ENCODE measurements at places on chromosomes 6 and 20. TPM values are rescaled to one million over a fixed set of nuclear protein-coding genes. Genes with fewer than 3 reads are reported as not detected.

GRCh38 chr6:18893540-18894269 is 506.6 kb downstream of the RNF144B start:
- DNase-seq: no peak

DNA sequence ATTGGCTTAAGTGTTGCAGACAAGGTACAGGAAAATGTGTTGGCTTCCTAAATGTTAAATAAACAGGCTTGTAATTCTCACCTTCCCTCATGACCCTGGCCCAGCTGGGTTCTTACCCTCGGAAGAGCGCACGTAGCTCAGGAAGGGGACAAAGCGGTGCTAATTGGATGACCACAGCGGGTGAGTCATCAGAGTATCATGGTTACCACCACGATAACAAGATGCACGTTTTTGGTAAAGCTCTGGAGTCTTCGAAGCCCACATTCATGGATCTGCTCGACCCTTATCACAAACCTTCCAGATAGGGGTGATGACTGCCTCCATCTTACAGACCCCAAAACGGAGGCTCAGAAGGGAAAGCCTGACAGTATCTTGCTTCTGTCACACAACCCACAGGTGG is 32.8 kb downstream of the APCDD1L start:
- DNase-seq: peak; percentile 93

DNA sequence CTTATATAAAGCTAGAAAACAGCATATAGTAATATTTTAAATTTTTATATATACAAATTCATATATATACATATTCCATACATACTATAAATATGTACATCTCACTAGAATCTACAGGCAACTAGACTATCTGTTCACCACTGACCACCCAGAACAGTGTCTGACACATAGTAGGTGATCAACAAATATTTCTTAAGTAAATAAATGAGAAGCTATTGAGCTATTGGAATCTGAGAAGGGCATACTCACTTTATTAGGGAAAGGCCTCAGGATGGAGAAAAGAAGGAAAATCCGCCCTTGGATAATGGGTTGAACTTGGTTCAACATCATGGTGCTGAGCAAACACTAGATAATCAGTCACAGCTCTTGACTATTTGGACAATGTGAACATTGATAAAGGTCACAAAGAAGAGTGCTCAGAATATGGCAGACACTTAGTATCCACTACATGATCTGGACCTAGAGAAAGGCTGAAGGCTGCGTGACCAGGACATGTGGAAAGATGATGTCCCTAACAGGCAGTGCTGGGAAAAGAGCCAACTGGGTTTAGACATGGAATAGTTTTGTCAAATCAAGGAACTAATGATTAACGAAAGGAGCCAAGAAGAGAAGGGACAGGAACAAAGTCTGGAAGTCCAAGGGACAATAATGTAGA is 186.1 kb downstream of the TASP1 start:
- no peak for DNase-seq

- DNase-seq: peak; percentile 54
These were observed 74.3 kb downstream of the ANKRD60 start for GRCh38 chr20:58154113-58154512.

GRCh38 chr6:129599467-129599866 is 110.5 kb downstream of the ARHGAP18 start:
- no peak for DNase-seq

GRCh38 chr6:33723371-33724085 is 12.0 kb upstream of the UQCC2 start:
- no peak for DNase-seq

DNA sequence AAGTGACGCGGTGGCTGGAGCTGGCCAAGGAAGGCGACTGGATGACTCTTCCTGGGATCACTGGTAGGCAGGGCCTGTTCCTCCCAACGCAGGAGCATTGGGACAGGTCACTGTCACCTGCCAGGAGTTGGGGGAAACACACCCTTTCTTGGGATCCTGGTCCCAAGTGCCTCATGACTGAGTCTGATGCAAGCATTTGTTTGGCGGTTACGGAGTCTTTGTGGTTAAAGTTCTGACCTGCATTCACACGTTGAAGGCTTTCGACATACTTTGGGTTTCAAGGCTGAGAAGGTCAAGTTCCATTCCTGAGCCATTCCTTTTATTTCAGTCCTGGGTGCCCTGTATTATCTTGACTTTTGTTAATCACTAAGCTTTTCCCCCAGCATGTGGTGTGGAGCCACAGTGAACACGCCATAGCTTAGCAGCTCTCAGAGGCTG is 6.0 kb downstream of the PNLDC1 start:
- DNase-seq: no peak

GRCh38 chr6:124947971-124948451 is 14.2 kb upstream of the RNF217 start:
- DNase-seq: no peak

DNA sequence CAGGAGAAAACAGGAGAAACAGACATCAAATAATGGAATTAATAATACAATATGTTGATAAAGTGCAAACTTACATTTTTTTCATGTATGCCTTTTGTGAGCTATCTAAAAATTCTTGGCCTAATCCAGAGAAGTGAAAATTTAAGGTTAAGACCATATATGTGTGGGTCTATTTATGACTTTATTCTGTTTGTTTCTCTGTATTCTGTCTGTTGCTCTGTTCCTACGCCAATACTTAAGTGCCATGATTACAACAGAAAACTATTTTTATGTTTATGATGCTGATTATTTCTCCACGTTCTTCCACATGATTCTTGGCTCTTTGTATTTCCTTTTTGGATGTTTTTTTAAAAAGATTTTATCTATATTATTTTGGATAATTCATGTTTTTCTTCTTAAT is 109.6 kb upstream of the MAP3K4 start:
- no peak for DNase-seq

DNA sequence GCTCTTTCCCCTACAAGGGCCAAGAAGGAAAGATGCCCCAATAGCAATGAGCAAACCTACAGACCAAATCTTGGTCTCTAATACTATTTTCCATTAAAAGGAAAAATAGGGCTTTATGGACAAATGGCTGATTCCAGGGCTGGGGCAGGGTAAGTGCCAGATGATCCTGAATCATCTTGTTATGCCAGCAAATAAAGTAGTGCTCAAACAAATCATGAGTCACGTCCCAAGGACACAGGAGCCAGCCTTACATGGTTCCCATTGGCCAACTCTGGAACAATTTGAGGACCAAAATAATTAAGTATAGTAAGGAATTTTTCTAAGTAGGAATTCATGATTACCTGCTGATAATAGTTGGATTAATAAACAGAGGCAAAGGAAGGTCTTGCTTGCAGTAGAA is 53.2 kb upstream of the NKX2-4 start:
- DNase-seq: peak; percentile 29

GRCh38 chr6:111926731-111927302 is 53.6 kb upstream of the FYN start:
- DNase-seq: no peak

GRCh38 chr6:149978610-149979009 is 14.9 kb downstream of the ULBP1 start:
- DNase-seq: no peak

DNA sequence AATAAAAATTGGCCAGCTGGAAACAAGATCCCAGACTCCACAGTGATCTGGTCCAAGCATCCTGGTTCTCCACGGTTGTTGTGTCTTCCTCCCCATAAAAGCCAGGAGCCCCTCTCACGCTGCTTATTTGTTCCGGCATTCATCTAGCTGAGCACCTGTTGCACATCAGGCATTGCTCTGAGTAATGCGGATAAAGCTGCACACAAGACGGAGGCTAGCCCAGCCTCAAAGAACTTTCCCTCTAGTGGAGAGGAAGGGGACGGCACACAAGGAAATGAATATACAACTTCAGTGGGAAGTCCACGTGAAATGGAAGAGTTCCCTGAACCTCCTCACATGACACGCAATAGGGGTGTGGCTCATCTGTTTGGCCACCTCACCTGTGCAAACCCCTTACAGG is 30.3 kb upstream of the NXT1 start:
- peak; percentile 56 for DNase-seq

- no peak for DNase-seq
These were observed 33.2 kb downstream of the PLEKHG1 start for GRCh38 chr6:150632785-150633485.

DNA sequence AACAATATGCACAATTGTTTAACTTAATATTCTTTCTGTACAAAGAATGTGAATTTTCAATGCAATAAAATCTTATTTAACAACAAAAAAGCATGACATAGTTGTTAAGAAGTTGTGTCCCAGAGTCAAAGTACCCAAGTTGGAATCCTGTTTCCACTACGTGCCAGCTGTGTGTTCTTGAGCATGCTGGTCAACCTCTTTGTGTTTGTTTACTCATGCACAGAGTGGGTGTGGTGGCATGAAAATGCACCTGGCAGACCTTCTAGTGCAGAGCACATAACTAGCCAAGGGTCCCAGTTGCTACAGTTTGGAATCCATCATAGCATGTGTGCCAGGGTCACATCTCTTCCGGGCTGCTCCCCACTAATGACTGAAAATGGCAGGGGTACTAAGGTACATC is 24.7 kb upstream of the MOCS1 start:
- no peak for DNase-seq

GRCh38 chr6:11297376-11297729 is 64.9 kb upstream of the NEDD9 start:
- no peak for DNase-seq

- DNase-seq: no peak
These were observed 44.5 kb downstream of the ARID1B start for GRCh38 chr6:156821707-156822106.

DNA sequence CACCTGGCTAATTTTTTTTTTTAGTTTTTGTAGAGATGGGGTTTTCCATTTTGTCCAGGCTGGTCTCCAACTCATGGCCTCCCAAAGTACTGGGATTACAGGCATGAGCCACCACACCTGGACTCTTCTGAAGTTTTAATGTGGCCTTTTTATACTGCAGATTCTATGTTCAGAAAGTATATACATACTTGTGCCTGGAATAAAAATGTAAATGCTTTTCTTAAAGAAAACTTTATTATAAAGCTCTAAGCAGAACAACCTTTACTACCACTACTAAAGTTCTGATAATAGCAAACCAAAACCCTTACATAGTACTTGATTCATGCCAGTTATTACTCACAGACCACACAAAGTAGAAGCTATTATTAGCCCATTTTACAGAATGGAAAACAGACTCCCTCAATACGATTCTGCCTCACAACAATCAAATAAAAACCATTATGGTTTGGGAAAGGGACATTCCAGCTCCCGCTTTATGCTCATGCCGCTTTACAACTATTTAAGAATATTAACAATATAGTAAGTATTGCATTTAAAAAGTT is 5.3 kb downstream of the PHIP start:
- DNase-seq: no peak

DNA sequence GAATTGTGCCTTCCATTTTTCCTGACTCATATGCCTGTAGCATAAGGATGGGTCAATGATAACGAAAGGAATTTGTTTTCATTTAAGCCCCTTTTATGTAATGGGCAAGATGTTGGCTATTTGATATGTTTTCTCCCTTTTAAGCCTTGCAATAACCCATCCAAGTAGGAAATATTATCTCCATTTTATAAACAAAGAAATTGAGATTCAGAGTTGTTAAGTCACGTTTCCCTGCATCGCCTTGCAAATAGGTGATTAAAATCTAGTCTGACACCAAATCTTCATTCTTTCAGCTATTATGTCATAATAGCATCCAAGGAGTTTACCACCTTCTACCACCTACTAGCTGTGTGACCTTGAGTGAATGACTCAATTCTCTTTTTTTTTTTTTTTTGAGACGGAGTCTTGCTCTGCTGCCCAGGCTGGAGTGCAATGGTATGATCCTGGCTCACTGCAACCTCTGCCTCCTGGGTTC is 7.0 kb downstream of the HNF4A start:
- no peak for DNase-seq

DNA sequence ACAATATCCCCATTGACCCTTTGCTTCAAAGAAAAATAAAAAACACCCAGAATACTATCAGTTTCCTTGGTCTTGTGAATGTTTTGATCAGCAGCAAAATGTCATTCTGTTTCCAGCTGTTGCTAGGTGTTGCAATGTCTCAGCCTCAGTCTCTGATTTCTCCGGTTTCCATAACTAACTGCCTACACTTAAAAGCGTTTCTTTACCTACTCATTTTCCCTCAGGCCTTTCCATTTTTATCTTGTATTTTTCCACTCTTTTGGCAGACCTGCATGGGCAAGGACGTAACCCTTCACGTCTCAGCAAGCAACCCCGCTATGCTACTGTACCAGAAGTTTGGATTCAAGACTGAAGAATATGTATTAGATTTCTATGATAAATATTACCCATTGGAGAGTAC is 49.4 kb downstream of the KAT14 start:
- no peak for DNase-seq

DNA sequence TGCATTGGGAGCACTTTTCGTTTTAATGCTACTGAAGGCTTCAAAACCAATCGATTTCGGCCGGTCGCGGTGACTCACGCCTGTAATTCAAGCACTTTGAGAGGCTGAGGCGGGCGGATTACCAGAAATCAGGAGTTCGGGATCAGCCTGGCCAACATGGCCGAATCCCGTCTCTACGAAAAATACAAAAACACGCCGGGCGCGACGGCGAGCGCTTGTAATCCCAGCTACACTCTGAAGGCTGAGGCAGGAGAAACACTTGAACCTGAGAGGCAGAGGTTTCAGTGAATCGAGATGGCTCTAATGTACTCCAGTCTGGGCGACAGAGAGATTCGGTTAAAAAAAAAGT is 58.4 kb downstream of the TRIM38 start:
- DNase-seq: peak; percentile 71

GRCh38 chr20:56851552-56851951 is 222.4 kb downstream of the TFAP2C start:
- no peak for DNase-seq

- DNase-seq: no peak
These were observed 55.0 kb downstream of the FILIP1 start for GRCh38 chr6:75438442-75439116.

DNA sequence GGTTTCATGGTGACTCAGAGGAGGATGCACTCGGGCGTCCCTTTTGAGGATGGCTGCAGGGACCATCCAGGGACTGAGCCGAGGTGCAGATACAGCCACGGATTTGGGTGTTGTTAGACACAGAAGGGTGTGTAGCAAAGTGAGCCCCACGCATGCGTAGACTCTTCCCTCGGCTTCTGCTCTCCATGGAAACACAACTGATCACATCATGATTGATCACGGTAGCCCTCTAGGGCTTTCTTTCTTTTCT is 606 bp upstream of the ULBP1 start:
- DNase-seq: peak; percentile 59

- no peak for DNase-seq
These were observed 315.2 kb downstream of the ZFAND3 start for GRCh38 chr6:38134704-38135088.

GRCh38 chr6:13415283-13415682 is 72.1 kb downstream of the GFOD1 start:
- DNase-seq: no peak

GRCh38 chr20:40192081-40192480 is 497.0 kb downstream of the MAFB start:
- peak; percentile 84 for DNase-seq

- no peak for DNase-seq
These were observed 257.8 kb downstream of the CDC5L start for GRCh38 chr6:44645276-44645675.

RALGAPA2 gene
- total RNA-seq: 7.2 TPM

CBLN4 gene
- not detected for total RNA-seq

SLC32A1 gene
- not detected for total RNA-seq

LY86 gene
- total RNA-seq: not detected

ARHGAP40 gene
- not detected for total RNA-seq

CD83 gene
- 14.9 TPM for total RNA-seq

RBBP8NL gene
- not detected for total RNA-seq

B3GALT4 gene
- total RNA-seq: 2.0 TPM

PI3 gene
- not detected for total RNA-seq

CASS4 gene
- total RNA-seq: 2.5 TPM
